ENCODE measurements at places on chromosomes 2 and 18.

- DNase-seq = no peak
These were observed 53.7 kb upstream of the TANC1 start for GRCh38 chr2:158914731-158915130.

DNA sequence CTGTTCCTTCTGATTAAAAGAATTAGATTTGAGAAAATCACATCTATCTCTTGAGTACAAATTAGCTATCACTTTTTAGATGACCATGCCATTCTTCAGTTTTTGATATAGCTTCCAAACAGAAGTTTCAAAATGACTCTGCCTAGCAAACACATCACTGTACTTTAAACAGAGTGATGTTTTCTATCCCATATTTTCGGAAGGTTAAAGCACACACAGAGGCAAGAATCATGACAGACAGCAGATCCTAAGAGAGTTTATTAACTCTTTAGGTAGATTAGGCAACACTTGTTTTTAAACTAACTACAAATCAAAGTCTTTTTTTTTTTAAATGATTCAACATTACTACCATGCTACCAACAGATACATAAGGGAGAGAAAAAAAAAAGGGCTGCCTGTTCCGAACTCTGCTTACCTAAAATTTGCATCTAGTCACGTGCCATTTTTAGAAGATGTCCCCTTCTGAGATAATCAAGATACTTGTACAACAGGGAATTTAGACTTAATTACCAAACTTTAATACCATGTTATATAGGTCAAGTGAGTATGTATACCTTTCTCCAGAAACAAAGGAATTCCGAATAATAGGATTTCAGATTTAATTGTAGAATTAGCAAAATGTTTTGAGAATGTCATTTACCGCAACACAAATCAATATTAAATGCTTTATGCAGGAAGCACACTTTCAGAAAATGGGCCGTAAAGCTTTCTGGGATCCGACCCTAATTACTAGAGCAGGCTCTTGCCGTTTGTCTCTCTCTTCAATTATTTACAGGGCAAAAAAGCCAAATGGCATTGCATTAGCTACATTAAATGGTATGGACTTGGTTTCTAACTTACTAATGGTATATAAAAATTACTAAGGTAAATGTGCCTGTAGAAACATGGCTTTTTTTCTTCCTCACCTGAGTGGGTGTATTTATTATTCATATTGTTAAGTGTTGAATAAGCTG, 2.6 kb downstream of the RBMS1 start:
- DNase-seq = no peak

GRCh38 chr2:102286041-102286440, 25.3 kb upstream of the IL1RL1 start:
- DNase-seq = no peak

DNA sequence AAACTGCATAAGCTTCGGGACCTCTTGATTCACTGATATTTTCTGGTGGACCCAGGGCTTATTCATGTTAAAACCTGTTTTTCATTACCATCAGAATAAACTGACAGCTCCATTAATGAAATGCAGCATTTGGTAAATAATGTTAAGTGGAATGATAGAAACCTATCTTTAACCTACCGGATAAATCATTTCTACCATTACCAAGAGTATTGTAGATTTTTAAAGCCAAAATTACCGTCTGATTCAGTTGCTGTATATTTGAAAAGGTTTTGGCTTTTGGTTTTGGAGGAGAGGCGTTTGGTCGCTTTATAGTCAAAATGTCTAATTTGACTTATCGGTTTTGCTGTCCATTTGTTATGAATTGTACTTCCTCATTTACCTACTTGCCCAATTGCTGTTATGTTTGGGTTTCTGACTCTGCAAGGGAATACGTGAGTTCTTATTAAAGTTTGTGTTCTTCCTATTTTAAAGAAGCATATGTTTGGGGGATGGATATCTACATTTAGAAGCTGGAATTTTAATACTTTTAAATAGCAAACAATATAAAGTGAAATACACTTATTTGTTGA, 1.0 kb upstream of the CUL3 start:
- no peak for DNase-seq

GRCh38 chr18:58298251-58299134, 254.5 kb downstream of the NEDD4L start:
- DNase-seq = no peak

GRCh38 chr2:47227532-47228279, 72.6 kb upstream of the STPG4 start:
- DNase-seq = no peak

DNA sequence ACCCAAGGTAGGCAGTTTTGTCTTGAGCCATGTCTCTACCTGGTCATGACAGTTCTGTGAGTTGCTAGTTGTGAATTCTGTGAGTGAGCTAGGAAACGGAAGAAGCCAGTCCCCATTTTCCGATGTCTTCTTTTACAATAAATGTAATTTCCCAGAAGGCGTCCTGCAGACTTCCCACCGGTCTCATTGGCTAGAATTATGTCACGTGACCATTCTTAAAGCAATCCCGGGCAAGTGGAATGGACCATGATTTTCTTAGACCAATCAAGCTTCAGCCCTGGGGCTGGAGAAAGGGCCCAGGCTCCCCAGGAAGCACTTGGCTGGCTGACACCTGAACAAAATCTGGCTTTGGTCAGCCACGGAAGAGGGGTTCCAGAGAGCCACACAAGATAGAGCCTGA, 10.6 kb downstream of the TMEM178A start:
- DNase-seq = no peak

GRCh38 chr2:68151037-68151436, 6.7 kb upstream of the PNO1 start:
- DNase-seq = no peak

DNA sequence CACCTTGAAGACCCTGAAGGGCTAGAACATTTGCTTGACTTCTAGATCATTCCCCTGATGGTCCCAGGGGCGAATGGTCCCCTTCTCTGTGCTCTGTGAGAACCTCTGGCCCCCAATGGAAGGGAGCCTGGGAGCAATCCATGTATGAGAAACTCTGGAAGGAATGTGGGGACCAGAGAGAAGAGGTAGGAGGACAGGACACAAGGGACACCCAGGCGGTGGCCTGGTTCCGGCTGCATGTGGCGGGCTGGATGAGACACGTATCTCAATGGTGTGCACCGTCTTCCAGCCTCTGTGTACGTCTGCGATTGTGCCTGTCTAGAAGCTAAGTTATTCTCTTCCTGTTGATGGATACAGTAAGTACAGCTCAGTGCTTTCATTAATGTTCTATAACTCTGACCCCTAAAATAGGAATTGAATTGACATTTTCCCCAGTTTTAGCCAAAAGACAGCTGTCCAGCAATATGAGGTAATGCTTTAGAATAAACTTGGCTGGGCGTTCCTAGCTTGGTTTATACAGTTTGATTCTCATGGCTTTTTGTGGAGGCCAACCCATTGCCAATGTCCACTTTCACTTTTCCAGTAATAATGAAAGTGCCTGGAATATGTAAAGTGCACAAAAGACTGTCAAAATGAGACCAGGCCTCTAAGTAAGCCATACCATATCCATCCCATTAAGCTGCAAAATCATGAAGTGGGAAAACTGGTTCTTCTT, 30.1 kb upstream of the COPS8 start:
- no peak for DNase-seq

GRCh38 chr18:80191264-80191663, 56.0 kb downstream of the PARD6G start:
- DNase-seq = no peak

DNA sequence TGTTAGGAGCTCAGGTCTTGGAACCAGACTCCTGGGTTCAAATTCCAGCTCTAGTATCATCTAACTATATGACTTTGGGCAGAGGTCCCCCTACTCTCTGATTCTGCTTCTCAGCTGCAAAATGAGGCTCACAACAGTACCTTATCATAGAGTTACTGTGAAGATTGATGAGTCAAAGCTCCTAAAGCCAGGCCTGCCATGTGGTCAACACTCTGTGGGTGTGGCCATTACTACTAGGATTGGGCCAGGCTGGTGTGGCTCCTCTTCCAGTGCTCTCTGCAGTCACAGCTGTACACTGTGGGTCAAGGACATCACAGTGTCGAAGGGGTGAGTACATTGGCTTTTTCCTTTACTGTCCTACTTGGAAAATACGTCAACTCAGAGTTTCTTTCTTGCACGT, 22.6 kb downstream of the CAPN13 start:
- DNase-seq = no peak

Data from RWPE1 (cell line).